ENCODE measurements at places on chromosomes 4 and X.

DNA sequence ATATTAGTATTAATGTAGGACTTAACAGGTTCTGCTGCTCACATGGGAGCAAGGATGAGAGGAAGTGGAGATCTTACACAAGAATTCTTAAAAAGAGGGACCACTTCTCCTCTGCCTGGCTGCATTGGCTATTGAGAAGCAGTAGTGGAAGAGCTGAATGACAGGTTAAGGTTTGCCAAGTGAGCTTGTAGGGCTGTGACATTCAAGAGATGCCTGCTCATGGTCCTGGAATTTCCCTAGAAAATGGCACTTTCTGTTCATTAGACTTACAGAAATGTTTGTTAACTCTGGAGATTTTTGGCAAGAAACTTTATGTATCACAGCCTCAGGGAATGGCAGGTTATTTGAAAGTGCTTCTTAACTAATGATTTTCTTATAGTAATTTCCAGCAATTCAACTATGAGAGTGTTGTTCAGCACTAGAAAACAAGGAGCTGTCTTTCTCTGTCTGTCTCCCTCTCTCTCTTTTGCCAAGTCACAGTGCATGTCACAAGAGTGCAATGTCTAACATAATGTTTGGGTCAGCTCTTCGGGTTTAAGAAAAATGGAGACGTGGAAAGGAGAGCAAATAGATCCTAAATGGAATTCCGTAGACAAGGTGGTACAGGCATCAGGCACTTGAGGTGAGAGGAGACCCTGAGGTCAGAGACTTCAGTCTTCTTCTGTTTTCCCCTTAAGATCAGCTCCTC is 8.3 kb upstream of the NAP1L5 start:
- no peak for DNase-seq

GRCh38 chr4:52588771-52589591 is 70.1 kb downstream of the USP46 start:
- DNase-seq = no peak

GRCh38 chrX:44265559-44265958 is 77.9 kb downstream of the EFHC2 start:
- no peak for DNase-seq

DNA sequence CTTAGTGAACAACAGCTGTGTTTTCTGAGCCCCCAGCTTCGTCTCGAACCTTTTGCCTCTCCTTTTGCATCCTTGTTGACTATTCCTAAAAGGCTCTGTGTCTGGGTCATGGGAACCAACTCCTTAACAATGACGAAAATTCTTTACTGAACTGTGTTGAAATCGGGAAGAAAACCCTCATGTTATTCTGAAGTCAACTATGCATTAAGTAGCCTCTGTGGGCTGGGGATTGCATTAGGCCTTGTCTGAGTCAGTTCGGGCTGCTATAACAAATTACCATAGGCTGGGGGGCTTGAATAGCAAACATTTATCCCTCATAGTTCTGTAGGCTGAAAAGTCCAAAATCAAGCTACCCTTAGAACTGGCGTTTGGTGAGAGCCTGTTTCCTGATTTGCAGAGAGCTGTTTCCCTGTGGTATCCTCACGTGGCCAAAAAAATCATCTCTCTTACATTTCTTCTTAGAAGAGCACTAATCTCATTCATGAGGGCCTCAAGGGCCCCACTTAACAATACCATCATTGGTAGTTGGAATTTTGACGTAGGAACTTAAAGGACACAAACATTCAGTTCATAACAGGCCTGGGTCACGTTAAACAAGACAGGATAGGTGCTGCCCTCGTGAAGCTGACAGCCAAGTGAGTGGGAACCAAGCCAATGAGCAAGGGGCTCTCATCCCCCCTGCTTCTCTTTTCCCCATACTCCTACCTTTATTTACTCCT is 75.9 kb downstream of the CLNK start:
- no peak for DNase-seq

DNA sequence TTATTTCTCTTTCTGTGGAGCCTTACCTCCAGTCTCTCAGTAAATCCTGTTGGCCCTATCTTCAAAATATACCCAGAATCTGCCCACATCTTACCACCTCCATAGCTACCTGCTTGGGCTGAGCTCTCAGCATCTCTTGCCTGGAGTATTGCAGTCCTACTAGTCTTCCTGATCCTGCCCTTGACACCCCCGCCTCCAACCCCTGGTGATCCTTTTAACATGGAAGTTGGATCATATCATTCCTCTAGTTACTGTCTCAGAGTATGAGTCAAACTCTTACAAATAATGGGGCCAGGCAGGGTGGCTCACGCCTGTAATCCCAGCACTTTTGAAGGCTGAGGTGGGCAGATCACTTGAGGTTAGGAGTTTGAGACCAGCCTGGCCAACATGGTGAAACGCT is 43.1 kb upstream of the SETD7 start:
- DNase-seq = no peak

DNA sequence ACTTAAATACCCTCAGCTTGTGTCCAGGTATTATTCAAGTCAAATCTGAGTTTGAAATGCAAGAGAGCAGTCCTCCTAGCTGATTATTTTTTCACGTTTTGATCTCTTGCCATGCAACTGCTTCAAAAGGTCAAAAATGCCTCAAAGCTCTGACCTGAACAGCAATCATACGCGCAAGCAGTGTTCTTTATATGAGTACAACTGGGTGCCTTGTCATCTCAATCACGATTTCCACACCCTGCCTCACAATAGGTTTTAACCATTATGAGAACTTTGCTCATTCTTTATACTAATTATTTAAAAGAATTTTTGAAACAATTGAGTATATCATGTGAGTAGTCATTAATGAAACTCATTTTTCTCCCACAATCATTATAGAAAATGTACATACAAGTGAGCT is 649.1 kb downstream of the DMD start:
- DNase-seq = no peak

DNA sequence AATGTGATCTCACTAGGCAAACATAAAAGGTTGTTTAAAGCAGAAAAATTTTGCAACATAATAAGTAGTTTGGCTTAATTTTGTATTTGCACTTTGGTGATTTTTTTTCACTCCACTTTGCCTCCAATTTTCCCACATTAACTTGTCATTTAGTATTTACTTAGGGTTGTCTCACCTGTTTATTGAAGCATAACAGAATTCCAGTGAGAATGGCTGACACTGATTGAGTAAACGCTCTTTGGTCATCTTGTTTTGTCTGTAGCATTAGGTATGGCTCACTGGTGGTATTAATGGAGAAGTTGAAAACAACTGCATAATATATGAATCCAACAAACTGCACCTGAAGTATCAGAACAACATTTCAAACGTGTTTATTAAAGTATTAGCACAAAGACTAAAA is 799.5 kb upstream of the ADGRL3 start:
- DNase-seq = no peak
